Activated CD4-positive, CD25-positive, alpha-beta regulatory T cell (primary cell): ENCODE measurements at places on chromosomes 5 and 9.

DNA sequence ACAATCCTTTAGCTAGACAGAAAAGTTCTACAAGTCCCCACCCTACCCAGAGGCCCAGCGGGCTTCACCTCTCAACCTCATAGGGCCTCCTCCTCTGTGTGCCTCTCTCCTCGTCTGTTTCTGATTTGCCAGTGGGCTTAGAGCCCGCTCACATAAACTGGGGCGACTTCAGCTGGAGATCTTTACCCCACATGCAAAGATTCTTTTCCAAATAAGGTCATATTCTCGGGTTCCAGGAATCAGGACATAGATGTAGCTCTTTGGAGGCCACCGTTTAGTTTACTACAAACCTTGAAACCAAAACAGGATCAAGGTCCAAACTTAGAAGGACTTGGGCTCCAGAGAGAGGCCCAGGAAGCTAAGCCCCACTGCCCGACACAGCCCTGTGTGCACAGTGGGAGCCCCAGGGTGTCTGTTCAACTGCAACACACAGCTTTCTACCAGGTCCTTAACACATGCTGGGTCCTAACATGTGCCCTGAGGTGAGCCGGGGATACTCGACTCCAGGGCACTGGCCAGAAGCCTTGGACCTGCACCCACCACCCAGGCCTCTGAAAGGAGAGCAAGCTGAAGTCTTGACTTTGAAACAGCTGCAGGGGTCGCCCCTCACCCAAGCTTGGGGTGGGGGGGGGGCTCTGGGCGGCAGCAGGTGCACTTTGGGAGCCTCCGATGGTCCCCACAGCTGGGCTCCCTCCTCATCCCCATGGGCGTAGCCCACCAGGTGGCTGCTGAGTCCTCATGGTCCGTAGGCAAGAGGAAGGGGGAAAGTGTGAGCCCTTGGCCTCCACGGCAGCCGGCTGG, 26.8 kb upstream of the SLC12A7 start:
- no peak for DNase-seq

DNA sequence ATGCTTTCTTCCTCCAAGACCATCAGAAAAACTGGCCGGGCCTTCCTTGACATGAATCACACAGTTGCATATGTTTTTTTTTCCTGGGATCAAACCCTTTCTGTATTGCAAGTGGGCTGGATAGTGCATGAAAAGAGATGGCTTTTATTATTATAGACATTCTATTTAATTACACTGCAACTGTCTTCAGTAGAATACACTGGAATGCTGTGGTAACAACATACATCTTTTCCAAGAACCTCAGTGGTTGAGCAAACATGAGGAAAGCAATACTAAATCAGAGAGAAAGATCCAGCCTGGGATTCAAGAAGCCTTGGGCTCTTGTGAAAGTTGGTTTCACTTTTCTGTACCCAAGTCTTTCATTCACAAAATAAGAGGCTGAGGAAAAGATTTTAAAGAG, 193.0 kb downstream of the DMAC1 start:
- DNase-seq = no peak

DNA sequence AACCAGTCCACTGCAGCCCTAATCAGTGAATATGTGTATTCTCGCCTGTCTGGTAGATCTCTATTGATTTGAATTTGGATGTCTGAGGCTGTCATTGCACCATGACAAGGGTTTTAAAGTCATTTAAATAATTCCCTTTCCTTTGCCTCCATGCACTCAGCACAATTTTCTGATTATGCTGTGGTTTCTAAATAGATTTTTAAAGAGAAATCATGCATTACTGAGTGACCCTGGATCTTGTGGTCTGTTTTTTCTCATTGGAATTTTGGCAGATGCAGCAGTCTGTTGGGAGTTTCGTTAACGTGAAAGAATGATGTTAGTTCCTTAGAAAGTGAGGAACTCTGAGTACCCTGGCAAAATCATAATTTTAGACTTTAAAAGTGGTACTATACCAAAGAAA, 396.0 kb downstream of the LRRC70 start:
- no peak for DNase-seq

DNA sequence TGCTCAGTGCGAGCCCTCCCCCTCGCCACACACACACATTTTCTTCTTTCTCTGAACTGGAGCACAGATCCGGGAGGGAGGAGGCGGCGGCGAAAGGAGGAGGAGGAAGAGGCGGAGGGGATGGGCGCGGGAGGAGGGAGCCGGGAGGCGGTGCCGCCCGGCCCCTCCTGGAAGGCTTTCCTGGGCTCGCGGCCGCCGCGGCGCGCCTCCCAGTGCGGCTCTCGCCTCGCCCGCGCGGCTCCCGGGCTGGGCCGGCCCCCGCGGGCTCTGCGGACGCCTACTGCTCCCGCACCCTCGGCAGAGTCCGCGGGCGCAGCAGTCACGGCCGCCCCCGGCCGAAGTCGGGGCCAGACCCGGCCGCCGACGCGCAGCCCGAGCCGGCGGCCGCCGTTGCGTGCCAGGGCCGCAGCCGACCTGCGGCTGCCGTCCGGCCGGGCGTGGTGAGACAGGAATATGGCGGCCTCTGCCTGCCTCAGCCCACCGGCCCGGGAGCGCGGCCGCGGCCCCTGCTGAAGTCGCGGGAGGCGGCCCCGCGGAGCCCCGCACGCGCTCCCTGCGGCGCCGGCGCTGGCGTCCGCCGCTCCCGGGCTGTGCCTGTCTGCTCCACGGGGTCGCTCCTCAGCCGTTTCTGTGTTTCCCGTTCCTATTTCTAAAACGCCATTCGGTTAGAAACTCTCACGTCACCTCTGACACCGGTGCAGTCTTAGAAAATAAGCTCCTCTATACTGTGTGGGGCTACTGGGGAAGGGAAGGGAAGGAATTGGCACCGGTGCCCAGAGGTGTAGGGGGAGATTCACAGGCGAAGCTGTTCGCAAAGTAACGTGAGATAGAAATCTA, 500 bp upstream of the GNAQ start:
- peak; percentile 46 for DNase-seq

DNA sequence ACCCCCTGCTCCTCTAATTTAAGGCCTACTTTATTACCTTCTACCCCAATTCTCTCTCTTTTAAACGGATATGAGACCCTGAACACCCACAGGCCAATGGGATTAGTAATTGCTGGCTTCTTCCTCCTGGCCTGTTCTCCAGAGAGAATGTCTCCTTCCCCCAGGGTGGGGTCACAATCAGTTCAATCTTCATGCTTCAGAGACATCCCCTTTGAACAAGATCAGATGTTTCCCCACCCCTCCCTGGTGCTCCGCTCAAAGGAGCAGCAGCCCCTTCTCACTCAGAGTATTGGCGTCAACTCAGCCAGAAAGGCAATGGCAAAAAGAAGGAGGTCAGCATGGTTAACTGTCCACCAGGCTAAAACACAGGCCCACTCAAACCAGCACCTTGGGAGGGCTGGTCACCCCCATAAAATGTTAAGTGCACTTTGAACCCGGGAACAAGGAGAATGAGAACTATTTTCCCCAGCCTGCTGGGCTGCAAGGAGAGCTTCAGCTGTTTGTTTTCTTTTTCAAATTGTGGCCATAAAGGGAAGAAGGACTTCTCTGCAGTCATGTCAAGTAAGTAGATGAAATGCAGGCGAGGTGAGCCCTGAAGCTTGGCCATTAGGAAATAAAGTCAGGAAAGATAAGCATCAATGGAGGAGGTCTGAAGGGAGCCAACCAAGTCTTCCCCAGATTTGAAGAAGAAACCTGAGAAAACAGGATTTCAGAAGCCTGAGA, 20.1 kb downstream of the LHFPL2 start:
- DNase-seq = no peak

GRCh38 chr9:133584167-133584558, 25.0 kb downstream of the FAM163B start:
- no peak for DNase-seq

GRCh38 chr9:107778661-107779060, 289.1 kb upstream of the KLF4 start:
- no peak for DNase-seq

GRCh38 chr9:95005278-95006143, 279.0 kb downstream of the AOPEP start:
- no peak for DNase-seq

- no peak for DNase-seq
These were observed 43.6 kb downstream of the CCDC192 start for GRCh38 chr5:127746756-127747155.

- DNase-seq = no peak
These were observed 235.1 kb upstream of the ADAMTSL1 start for GRCh38 chr9:18238752-18239447.

DNA sequence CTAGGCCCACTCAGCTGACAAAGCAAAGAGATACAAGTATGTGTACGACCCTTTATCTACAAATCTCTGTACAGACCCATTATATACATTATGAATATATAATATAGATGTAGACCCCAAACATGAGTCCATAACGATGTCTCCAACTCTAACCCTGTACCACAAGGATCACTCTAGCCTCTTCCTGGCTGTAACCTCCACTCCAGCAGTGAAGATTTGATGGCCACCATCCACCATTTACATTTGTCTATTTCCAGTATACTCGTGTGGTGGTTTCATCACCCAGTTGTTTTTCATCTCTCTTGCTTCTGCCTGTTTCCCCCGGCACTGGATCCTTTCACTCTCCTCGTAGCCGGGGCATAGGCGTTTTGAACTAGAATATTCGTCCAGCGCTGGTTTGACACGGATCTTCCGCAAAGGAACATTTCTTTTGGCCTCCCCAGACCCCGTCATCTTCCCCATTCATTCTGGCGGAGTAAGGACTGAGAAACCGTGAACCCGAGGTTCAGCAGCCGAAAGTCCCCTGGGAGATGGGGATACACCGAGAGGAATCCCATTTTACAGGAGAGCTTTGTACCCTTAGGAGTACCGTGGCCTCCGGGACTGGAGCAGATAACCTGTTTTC, 828 bp upstream of the TRIO start:
- no peak for DNase-seq

DNA sequence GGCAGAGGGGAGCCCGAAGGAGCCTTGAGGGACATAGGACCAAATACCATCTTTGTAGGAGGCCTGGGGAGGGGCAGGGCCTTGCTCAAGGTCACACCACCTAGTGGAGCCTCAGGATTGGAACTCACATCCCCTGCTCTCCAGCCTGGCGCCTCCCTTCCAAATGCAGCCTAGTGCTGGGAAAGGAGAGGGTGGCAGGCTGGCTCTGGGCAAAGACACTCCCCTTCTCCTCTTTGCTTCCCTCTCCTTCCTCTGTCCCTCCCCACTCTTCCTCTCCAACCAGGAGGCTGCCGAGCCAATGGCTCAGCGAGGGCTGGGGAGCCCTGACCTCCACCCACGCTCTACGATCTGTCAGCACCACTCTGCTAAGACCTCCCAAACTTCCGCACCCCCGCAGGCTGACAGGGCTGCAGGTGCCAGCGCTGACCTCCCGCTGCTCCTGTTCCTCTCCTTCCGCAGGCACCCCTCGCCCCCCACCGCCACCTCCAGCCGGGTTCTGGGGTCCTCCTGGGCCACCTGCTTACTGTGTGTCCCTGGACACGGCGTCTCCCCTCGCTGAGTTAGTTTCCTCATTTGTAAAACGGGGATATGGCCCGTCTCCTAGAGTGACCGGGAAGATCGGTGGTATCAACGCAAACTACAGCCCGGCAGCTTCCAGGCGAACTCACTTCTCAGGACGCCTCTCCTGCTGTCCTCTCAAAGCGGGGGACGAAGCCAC, 52.9 kb downstream of the C9orf50 start:
- DNase-seq = no peak

DNA sequence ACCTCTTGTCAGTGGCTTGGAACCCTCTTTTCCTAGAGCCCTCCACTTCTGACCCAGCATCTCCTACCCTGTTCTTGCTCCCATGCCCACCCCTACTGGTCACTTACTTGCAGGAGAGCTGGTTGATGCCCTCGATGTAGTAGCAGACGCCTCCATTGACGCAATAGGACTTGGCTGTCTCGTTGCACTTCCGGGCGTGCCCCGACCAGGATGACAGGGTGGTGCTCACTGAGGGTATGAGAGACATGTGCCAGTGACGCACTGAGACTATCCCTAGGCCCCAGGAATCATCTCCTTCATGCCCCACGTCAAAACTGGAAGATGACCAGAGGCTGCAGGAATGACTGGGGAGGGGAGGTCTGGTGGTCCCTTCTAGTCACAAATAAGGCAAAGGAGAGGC, 76.0 kb downstream of the PSD2 start:
- DNase-seq = no peak

GRCh38 chr5:73496984-73497457, 1.2 kb upstream of the BTF3 start:
- DNase-seq = no peak

- no peak for DNase-seq
These were observed 34.6 kb downstream of the ZSWIM6 start for GRCh38 chr5:61366497-61367240.

DNA sequence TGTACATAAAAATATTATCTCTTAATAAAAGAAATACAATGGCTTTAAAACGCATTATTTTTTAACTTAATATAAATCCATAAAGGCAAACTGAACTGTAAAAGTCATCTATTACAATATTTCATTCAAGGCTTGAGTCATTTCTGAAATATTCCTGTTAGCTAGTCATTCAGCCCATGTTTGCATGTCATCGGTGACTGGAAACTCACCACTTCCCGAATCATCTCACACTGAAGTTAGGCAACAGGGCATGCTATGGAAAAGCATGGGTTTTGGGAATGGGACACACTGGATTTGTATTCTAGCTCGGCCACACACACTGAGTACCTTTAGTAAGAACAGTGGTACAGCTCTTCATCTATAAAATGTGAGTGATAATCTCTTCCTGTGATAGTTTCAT, 691.1 kb upstream of the C9orf72 start:
- DNase-seq = no peak

DNA sequence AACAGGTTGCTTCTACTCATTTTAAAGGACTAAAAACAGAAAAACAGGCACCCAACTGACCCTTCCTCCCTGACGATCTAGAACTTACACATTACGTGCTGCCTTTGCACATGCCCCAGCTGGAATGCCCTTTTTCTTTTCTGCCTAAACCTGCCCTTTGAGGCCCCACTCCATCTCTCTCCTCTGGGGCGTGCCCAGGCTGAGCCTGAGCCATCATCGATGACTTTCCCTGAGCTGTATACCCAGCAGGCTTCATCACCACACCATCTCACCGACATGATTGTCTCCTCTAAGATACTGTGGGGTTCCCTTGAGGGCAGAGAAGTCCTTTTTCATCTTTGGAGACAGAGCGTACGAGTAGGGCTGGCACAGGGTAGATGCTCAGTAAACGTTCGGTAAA, 24.1 kb upstream of the GABBR2 start:
- no peak for DNase-seq

DNA sequence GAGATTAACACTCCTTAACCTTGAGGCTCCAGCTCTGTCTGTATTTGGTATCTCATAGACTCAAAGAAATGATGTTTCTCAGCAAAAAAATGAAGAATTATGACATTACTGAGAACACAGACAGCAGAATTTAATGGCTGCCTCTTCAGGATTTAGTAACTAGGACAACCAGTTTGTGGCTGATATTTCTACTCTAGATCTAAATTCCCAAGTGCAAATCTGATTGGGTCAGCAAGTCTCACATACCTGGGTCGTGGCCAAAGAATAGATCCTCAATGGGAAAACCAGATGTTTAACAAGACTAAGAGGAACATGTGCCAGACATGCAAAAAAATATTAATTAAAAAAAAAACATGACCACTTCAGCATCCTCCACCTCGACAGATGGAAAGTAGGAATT, 608.9 kb downstream of the DTWD2 start:
- DNase-seq = no peak
